Activated CD4-positive, alpha-beta memory T cell treated with anti-CD3 and anti-CD28 coated beads, Interleukin-2, amount 10 ng/mL, durations not matched to agents 7 days and 5 days (primary cell): ENCODE measurements at places on chromosomes 2 and 18.
A peak's percentile ranks its signal among the peaks of the same experiment; 100 is the strongest.

DNA sequence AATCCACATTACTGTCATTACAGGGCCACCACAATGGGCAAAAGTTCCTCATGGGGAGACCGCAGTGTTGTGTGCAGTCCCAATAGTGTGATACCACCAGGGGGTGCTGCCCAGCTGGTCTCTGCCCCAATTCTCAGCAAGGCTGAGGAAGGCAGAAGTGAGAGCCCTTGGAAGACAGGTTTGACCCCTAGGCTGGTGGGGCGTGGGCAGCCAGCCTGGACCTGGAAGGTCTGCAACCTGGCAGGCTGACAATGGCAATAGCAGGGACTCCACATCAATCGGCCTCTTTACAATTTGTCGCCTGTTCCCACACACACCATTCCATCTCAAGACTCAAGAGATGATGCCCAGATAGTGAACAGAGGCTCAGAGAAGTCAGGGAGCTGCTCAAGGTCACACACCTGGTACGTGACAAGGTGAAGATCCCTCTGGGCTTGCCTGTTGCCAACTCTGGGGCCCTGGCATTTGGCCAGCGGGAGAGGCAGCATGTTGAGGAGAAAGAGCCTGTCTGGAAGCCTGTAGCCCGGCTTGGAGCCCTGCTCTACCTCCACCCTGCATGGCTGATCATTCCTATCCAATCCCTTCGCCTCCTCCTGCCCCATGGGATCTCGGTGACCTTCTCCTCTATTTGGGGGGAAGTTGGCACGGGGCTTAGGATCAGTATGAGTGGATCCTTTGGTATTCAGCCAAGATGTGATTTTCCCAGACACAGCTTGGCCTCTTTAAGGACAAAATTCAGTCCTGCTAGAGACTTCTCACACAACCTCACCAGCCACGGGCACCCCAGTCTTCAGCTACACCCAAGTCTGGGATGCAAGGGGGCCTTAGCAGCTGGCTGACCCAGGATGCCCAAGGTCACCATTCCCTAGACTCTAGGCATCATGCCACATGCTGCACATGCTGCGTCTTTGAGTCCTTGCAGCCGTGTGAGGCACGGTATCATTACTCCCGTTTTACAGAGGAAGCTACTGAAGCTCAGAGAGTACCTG, 2.9 kb upstream of the ATOH8 start:
- DNase-seq = peak; percentile 68

DNA sequence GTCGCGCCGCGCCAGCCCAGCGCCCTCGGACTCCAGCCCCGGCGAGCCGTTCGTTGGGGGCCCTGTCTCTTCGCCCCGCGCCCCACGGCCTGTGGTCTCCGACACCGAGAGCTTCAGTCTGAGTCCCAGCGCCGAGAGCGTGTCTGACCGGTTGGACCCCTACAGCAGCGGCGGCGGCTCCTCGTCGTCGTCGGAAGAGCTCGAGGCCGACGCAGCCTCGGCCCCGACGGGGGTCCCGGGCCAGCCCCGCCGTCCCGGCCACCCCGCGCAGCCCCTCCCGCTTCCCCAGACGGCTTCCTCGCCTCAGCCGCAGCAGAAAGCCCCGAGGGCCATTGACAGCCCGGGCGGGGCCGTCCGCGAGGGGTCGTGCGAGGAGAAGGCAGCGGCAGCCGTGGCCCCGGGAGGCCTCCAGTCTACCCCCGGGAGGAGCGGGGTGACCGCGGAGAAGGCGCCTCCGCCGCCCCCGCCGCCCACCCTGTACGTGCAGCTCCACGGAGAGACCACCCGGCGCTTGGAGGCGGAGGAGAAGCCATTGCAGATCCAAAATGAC, 1.4 kb downstream of the PHLPP1 start:
- DNase-seq = peak; percentile 43

DNA sequence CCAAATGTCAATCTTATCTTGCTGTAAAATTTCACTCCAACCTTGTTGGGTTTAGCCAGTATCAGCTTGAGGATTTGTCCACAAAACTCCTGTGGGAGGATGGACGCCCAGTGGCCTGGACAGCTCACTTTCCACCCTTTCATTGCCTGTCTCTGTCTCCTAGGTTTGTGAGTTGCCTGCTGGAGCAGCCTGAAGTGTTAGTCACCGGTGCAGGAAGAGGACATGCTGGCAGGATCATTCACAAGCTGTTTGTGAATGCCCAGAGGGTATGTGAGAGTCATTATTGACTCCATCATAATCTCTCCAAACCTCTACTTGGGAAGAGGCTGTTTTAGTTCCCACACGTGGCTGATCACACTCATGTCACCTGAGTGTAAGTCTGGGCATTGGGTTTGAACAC, 112.3 kb downstream of the RAB3GAP1 start:
- no peak for DNase-seq

DNA sequence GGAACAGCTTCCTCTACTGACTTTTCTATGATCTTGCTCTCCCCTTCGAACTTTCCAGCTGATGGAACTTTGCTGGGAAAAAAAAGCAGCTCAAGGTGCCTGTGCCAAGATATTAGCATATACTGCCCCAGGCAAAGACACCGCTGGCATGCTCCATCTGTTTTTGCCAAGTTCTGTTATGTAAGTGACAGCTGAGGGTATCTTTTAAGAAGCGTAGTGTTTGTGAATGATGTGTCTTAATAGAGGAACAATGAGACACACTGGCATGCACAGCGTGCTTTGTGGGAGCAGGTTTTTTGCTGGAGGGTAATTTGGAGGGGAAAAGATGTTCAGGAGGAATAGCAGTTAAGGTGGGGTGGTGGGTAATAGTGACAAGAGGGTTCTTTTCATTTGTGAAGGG, 47.8 kb downstream of the SLC4A3 start:
- no peak for DNase-seq

- DNase-seq = no peak
Observed at GRCh38 chr18:34971313-34971712, 69.9 kb upstream of the MAPRE2 start.

DNA sequence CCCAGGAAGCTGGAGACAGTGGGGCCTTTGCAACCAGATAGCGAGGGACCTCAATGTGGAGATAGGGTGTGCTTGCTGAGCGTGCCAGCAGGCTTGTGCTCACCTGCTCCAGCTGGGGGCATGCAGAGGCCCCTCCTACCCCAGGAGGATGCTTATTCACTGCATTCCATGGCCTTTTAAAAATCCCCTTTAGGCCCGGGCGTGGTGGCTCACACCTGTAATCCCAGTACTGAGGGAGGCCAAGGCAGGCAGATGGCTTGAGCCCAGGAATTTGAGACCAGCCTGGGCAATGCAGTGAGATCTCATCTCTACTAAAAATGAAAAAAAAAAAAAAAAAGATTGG, 54.5 kb downstream of the ODC1 start:
- no peak for DNase-seq

GRCh38 chr18:57223144-57223870, 76.4 kb downstream of the BOD1L2 start:
- no peak for DNase-seq

DNA sequence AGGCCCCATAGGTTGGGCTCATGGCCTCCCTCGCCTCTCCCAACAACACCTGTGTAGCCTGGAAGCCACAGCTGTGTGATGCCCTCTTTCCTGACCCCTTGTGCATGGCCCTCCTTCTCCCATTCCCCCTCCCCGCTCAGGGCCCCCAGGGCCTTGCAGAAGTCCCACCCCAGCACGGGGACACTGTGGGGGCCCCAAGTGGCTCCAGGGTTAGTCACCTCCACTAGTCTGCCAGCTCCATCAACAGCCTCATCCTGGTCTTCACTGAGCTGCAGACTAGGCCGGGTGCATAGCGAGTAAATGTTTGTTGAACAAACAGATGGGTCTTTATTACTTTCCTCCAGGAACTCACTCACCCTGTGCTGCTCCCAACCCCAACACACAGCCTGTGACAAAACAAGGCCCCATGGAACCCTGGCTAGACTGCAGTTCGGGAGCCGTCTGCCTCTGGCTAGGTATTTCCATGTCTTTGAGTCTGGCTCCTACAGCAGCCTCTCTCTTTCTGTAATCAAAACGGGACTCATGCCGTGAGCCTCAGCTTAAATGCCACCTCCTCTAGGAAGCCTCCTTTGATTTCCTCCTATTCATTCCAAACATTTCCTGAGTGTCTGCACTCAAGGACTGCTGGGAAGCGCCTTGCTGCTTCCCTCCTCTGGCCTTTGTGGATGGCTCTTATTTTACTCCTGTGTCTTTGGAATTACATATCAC, 109.9 kb upstream of the ID2 start:
- no peak for DNase-seq

GRCh38 chr2:25587361-25587760, 86.0 kb downstream of the DTNB start:
- peak; percentile 31 for DNase-seq

GRCh38 chr18:44458777-44459176, 221.9 kb upstream of the SETBP1 start:
- DNase-seq = no peak

- DNase-seq = no peak
Observed at GRCh38 chr18:46702471-46702870, 45.5 kb upstream of the LOXHD1 start.

DNA sequence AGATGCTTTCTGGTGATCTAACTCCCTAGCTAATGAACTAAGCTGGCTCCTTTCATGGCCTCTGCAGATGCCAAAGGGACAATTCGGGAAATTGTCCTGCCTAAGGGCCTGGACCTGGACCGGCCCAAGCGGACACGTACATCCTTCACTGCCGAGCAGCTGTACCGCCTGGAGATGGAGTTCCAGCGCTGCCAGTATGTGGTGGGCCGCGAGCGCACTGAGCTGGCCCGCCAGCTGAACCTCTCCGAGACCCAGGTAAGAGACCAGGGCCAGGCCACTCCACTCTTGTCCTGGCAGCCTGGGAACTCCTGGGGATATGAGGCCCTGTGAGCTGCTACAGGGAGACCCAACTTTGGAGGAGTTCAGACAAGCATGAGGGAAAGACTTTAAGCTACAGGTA, 14.7 kb upstream of the ATP6V1B1 start:
- no peak for DNase-seq
